Hematopoietic multipotent progenitor cell (in vitro differentiated cells): ENCODE measurements at places on chromosomes 12 and 14. TPM values are rescaled to one million over a fixed set of nuclear protein-coding genes. Genes with fewer than 3 reads are reported as not detected.

GRCh38 chr14:57362361-57362760, 28.0 kb upstream of the NAA30 start:
- DNase-seq: no peak

DYRK4 gene
- total RNA-seq: 19.1 TPM

CCNK gene
- total RNA-seq: 26.4 TPM

DNA sequence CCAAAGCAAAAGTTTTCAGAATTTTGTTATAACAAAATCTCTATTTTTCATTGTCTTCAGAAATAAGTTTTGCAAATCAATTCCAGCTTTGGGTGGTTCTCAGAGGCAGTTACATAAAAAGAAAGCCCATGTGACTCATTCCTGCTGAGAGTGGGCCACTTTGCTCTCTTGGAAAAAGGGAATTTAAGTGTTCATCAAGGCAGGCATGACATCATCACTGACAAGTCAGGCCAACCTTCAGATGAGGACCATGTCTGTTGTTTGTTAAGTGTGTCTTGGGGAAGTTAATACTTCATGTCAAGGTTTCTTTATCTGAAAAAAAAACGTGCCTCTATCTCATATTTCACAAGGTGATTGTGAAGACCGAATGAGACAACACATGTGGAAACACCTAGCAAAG, 519.8 kb upstream of the TMPO start:
- DNase-seq: no peak

- peak; percentile 6 for DNase-seq
Observed at GRCh38 chr14:57391517-57392195, 1.3 kb downstream of the NAA30 start.

- no peak for DNase-seq
Observed at GRCh38 chr12:124441443-124442194, 125.8 kb downstream of the NCOR2 start.

DNA sequence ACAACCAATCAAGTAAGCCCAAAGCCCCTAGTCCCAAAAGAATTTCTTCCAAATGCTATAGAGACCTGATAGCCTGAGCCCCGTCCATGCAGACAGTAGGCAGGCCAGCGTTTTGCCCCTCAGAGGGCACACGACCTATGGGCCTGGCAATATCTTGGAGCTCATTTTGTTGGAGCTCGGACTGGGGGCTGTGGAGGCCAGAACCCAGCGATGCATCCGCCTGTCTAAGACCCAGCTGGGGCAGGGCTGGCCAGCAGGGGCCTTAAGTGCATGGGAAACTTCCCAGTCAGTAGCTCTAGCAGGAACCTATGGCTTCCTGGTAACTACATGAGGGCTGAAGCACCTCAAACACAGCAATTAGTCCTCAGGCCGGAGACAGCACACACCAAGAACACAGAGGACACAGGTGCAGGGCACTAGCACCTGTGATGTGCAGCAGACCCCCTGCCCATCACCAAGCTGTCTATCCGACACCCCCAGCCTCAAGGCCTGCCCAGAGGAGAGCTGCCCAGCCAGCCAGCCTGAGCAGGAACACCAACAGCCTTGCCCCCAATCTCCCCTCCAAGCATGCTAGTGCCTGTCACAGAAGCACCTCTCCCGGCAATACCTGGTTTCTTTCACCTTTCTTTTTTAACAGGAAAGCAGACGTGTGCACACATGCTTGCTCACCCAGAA, 50.8 kb downstream of the ARL6IP4 start:
- DNase-seq: no peak
